ENCODE measurements at places on chromosomes 6 and 20.

DNA sequence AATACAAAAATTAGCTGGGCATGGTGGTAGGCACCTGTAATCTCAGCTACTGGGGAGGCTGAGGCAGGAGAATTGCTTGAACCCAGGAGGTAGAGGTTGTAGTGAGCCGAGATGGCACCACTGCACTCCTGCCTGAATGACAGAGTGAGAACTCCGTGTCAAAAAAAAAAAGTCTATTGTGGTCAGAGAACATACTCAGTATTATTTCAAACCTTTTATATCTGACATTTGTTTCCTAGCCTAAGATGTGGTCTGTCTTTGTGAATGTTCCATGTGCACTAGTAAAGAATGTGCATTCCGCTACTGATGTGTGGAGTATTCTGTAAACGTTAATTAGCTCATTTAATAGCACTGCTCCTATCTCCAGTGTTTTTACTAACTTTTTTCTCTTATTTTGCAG, 11.7 kb downstream of the RAB22A start:
- DNase-seq: no peak

DNA sequence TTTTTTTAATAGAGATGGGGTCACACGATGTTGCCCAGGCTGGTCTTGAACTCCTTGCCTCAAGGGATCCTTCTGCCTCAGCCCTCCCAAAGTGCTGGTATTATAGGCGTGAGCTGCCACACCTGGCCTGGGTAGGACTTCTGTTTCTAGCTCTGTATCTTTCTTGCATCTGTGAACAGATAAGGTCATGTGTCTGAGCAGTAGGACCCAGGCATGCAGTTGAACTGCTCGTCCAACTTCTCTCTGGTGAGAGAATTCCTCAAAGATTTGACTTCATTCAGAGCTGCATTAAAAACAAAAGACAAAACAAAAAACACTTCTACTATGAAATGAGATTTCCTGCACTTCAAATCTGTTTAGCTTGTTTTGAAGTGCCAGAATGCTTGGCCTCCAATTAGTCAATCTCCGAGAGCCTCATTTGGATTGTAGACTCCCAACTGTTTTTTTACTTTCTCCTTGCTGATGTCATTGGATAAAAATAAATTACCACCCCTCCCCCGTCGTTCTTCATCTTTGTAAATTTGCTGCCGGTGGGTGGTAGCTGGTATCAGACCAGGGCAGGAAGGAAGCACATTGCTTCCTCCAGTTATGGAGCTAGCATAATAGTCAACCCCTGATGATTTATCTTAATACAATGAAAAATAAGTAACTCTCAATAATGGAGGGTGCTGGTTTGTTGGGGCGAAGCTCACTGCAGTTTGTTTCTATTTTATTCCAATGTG, 17.6 kb downstream of the CD109 start:
- DNase-seq: no peak

- DNase-seq: no peak
Observed at GRCh38 chr20:46342451-46343347, 34.4 kb upstream of the CDH22 start.

- DNase-seq: no peak
Observed at GRCh38 chr20:8777911-8778310, 291.0 kb upstream of the PLCB4 start.

DNA sequence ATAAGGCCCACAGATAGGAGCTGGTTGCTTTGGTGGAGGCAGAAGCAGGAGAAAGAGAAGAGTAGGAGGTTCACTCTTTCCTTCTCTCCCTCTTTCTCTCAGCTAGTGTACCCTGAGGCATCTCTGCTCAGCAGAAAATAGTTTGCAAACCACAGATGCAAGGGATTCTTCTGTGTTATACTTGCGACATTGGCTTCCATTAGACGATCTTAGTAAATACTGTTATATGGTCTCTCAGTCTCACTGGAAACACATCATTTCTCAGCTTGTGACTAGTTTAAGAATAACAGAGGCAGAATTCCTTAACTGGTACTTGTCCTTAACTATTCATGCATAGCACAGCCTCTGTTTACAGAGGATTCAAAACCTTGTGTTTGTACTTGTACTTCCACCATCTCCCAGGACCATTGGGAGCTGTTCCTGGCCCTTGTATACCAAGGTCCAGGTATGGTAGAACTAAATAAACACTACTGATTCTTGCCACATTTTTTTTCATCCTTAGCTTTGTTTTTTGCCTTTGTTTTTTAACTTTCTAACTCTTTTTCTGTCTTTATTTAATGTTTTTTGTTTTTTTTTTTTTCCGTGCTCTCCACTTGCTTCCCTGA, 218.2 kb downstream of the OTOR start:
- no peak for DNase-seq

- DNase-seq: no peak
Observed at GRCh38 chr20:33663161-33664084, 1.3 kb downstream of the C20orf144 start.

DNA sequence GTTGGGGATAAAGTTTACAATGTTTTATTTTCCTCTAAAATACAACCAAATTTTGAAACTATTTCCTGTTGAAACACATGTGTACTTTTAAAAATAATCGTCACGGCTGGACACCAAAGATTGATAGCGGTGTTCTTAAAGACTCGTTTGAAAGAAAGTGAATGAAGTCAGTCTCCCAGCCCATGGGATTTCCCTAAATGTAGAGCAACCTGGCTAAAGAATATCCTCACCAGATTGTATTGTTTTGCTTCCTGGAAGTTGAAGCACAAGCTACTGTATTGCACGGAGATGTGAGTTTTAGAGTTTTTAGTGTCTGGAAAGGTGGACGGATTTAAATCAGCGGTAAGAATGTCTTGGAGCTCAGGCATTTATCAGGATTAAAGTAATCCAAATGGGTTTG, 189.5 kb downstream of the THBS2 start:
- no peak for DNase-seq

- no peak for DNase-seq
Observed at GRCh38 chr6:131875647-131876046, 67.8 kb downstream of the ENPP1 start.

GRCh38 chr20:415820-416322, 7.8 kb downstream of the RBCK1 start:
- DNase-seq: no peak

DNA sequence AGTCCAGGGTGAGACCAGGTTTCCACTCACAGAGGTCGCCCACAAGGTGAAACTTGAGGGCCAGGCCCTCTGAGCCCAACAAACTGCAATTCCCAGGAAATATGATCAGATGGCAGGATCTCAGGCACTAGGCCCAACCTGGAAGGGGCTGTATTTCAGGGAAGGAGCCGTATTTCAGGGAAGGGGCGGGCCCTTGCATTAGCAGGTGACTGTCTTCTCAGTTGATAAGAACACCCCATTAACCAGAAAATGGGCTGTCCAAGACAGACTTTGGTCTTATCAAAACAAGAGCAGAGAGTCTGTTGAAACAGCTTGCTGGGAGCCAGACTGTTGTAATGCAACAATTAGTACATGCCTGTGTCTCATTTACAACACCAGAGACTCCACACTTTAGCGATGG, 10.9 kb upstream of the BNIP5 start:
- no peak for DNase-seq

DNA sequence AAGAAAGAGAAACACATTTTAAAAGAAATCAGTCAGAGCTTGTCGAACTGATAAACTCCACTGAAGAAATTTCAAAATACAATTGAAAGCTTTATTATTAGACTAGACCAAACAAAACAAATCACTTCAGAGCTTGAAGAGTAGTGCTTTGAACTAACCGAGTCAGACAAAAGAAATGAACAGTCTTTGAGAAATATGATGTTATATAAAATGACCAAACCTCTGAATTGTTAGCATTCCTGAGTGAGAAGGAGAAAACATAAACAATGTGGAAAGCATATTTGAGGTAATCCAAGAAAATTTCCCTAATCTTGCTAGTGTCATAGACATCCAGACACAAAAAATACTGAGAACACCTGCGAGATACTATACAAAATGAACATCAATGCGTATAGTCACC, 13.2 kb upstream of the CST4 start:
- DNase-seq: no peak

- DNase-seq: no peak
Observed at GRCh38 chr6:135286962-135287538, 105.9 kb downstream of the MYB start.

- no peak for DNase-seq
Observed at GRCh38 chr6:156587071-156587470, 190.1 kb upstream of the ARID1B start.

GRCh38 chr20:33947709-33948295, 45.9 kb upstream of the RALY start:
- DNase-seq: no peak

DNA sequence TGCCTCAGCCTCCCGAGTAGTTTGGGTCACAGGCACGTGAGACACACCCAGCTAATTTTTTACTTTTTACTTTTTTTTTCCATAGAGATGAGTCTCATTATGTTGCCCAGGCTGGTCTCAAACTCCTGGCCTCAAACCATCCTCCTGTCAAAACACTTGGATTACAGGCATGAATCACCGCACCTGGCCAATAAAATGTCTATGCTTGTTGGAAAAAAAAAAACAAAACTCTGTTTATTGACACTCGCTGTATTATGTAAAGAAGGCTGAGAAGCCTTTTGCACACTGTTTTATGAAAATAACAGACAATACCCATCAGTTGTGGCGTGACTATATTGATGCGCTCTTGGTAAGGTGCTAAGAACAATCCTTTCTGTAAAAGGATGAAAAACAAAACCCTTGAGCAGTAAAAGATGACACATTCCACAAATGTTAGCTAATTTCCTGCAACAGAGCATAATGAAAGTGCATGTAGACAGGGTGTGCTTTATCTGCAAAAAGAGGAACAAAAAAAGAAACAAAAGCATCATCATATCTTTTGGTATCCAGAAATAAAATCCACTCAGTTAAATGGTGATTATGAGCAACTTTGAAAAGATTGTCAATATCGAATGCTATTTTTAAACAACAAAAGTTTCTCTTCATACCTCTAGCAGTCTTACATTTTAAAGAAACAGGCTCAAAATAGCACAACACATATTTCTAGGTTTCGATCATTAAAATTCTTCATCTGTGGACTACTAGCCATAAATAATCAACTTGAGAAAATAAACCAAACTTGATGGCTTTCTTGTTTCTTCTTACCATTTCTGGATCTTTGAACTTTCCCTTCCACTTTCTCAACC, 108.3 kb upstream of the PHACTR1 start:
- DNase-seq: no peak

DNA sequence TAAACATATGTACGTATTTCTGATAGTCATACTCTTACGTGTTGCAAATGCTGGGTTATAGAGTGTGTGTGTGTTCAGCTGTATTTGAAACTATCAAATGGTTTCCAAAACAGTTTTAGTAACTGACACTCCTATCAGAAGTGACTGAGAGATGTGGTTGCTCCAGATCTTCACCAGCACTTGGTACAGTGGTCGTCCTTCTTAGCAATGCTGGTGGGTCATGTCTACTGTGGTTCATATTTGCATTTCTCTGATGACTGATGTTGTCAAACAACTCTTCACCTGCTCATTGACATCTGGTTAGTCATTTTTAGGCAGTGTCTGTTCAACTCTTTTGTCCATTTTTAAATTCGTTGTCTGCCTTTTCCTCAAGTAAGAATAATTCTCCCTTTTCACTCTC, 259.3 kb downstream of the KIF16B start:
- DNase-seq: no peak

DNA sequence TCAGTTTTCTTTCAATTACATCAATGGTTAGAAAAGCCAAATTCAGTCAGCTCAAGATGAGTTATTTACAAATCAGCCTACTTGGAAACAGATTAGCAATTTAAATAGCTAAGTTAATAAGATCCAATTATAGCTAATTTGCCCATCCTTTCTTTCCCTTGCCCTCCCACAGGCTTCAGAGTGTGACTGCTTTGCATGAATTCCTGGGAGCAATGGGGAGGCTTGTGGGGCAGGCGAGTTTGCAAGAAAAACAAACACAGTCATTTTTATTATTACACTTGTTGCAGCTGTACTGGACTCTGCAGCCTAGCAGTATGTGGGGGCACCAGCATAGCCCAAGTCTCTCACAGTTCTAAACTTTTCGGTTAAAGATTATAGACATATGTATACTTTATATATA, 219.0 kb downstream of the NKAIN2 start:
- no peak for DNase-seq

DNA sequence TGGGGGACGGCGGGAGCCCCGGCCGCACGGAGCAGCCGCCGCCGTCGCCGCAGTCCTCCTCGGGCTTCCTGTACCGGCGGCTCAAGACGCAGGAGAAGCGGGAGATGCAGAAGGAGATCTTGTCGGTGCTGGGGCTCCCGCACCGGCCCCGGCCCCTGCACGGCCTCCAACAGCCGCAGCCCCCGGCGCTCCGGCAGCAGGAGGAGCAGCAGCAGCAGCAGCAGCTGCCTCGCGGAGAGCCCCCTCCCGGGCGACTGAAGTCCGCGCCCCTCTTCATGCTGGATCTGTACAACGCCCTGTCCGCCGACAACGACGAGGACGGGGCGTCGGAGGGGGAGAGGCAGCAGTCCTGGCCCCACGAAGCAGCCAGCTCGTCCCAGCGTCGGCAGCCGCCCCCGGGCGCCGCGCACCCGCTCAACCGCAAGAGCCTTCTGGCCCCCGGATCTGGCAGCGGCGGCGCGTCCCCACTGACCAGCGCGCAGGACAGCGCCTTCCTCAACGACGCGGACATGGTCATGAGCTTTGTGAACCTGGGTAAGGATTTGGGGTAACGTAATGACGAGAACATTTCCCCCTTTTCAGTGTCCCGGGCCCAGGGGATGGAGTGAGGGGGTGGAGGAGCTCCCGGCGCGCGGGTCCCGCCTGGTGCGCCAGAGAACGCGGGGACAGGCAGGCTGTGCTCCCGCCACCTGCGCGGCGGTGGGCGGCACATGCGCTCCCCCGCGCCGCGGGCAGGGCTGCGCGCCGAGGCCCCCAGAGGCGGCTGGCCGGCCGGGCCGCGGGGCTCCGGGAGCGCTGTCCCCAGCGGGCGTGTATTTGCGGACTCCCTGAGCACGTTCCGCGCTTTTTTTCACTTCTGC, 1.4 kb downstream of the BMP6 start:
- DNase-seq: no peak

- DNase-seq: no peak
Observed at GRCh38 chr20:24469894-24470745, 691 bp downstream of the SYNDIG1 start.

DNA sequence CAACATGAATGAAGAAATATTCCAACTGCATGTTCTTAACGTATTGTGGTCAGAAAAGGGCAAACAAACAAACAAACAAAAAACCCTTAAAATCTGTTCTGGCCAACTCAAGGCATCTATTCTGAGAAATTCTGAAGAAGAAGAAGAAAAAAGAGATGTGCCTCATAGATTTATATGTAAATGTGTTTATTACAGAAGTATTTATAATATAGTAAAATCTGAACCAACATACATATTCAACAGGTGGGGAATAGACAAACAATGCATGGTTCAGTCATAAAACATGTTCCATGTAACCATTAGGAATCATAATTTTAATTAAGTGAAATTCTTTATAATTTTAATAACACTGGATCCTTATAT, 616 bp downstream of the BTN3A2 start:
- DNase-seq: no peak
